Kidney epithelial cell (primary cell): ENCODE measurements at places on chromosomes 5 and 9. TPM values are rescaled to one million over a fixed set of nuclear protein-coding genes. Genes with fewer than 3 reads are reported as not detected.

DNA sequence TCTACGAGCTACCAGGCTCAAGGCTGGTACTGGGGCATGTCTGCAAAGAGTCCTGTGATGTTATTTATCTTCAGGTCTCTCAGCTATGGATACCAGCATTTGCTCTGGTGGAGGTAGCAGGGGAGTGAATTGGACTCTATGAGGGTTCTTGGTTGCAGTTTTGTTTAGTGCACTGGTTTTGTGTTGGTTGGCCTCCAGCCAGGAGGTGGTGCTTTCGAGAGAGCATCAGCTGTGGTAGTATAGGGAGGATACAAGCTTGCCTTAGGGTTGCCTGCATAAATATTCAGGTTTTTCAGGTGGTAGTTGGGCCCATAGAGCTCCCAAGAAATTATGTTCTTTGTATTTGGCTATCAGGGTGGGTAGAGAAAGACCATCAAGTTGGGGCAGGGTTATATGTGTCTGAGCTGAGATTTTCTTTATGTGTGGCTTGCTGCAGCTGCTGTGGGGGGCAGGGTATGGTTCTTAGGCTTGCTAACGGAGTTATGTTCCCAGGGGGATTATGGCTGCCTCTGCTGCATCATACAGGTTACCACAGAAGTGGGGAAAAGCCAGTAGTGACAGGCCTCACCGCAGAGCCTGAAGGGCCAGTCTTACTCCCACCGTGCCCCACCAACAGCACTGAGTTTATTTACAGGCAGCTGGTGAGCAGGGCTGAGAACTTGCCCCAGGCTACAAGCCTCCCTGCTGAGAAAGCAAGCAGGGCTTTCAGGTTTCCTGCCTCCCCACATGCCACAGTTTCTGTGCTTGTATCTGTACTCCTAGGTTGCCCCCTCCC lies 9.7 kb upstream of the RIOK2 start:
- DNase-seq: no peak

GRCh38 chr5:124398460-124398859 lies 348.0 kb downstream of the ZNF608 start:
- no peak for DNase-seq

- DNase-seq: no peak
Measured at GRCh38 chr5:172855597-172856292, 21.7 kb downstream of the ERGIC1 start.

DNA sequence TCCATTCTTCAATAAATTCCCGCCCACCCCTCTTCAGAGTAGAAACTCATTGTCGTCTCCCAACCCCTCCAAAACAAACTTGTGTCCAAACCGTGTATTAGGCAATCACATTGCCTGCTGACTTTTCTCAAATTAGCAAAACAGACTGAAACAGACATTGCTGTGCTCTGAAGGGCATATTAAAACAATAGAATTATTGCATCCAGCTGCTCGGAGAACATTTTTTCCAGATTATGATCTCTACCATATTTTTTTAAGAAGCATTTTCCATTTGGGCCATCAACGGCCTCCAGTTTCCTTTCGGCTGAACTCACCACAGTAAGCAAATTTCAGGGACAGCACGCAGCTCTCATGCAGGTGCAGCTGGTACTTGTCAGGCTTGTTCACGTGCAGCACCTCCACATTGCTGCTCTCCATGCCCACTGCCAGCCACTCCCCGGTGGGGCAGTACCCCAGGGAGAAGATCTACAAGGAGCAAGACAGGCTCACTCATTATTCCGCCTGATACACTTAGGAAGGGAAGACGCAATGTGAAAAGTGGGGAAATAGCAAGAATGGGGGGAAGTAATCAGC lies 104.1 kb downstream of the TLE1 start:
- DNase-seq: no peak

MYMK gene
- not detected in 2 replicates for total RNA-seq
